ENCODE measurements at places on chromosomes 16 and 17. TPM values are rescaled to one million over a fixed set of nuclear protein-coding genes. Genes with fewer than 3 reads are reported as not detected.

- peaks cover 62% of the 10 kb centered on the region for H3K36me3 ChIP-seq
- no peaks in the 10 kb centered on the region for H3K4me1 ChIP-seq
- H3K27ac ChIP-seq = no peak overlapping the region
- no peak for DNase-seq
Observed at GRCh38 chr17:4152471-4152870, 9.5 kb downstream of the CYB5D2 start.

The GDPD3 gene
- total RNA-seq = 2.5 TPM

The EPX gene
- total RNA-seq = not detected

DNA sequence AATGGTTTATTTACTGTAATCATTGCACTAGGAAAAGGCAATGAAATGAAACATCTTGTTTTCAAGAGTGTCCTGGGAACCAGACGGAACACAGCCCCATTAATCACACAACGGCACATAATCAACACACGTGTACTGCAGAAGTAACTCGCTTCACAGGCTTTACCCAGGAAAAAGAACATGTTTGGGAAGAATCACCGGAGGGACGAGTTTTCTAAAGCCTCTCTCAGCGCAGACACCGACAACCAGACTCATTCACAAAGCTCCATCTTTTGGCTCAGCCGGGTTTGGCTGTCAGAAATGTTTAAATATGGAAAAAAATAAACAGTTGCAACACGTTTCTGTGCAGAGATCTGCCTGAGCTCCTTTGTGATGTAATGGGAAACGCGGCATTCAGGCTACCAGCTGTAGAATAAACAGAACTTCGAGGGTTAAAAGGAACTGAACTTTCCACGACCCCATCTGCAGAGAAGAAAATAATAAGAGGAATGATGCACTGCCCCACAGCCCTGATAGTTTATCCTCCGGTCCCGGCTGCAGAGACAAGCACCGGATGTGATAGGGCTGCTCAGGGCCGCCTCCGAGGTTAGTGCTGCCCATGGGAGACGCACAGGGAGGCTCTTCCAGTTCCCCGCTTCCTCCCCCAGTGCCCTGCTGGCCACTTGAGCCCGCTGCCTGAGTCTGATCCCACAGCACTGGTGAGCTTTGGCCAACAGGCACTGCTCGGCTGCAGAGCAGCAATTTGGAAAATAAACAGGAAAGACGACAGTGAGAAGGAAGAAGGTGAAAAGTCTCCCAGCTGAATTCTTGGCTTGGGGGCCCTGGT lies 119.8 kb downstream of the HIC1 start:
- H3K27me3 ChIP-seq = no peaks in the 10 kb centered on the region
- H3K27ac ChIP-seq = peak overlapping the region; percentile 90
- H3K4me1 ChIP-seq = peaks cover 81% of the 10 kb centered on the region
- peaks cover 2% of the 10 kb centered on the region for H3K36me3 ChIP-seq

The RAB11FIP4 gene
- 1.2 TPM for total RNA-seq

The ARRB2 gene
- 30.7 TPM for total RNA-seq

DNA sequence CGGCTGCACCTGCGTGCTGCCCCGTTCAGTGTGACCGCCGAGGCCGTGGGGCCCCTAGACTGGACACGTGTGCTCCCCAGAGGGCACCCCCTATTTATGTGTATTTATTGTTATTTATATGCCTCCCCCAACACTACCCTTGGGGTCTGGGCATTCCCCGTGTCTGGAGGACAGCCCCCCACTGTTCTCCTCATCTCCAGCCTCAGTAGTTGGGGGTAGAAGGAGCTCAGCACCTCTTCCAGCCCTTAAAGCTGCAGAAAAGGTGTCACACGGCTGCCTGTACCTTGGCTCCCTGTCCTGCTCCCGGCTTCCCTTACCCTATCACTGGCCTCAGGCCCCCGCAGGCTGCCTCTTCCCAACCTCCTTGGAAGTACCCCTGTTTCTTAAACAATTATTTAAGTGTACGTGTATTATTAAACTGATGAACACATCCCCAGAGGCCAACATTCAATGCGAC lies 1.7 kb downstream of the IL17C start:
- no peak overlapping the region for H3K4me3 ChIP-seq
- H3K36me3 ChIP-seq = no peaks in the 10 kb centered on the region
- peaks cover 64% of the 10 kb centered on the region for H3K27me3 ChIP-seq
- H3K4me1 ChIP-seq = peaks cover 17% of the 10 kb centered on the region
- no peak for DNase-seq

GRCh38 chr17:81821603-81822311 lies 11.3 kb downstream of the MCRIP1 start:
- peaks cover 24% of the 10 kb centered on the region for H3K4me1 ChIP-seq
- peak overlapping the region; percentile 79 for H3K27ac ChIP-seq
- H3K27me3 ChIP-seq = no peaks in the 10 kb centered on the region
- no peak overlapping the region for H3K4me3 ChIP-seq

- no peak overlapping the region for H3K27ac ChIP-seq
- H3K4me3 ChIP-seq = no peak overlapping the region
- H3K27me3 ChIP-seq = no peaks in the 10 kb centered on the region
- H3K36me3 ChIP-seq = no peaks in the 10 kb centered on the region
- DNase-seq = peak; percentile 42
Observed at GRCh38 chr16:9465161-9465560, 373.7 kb downstream of the HAPSTR1 start.

DNA sequence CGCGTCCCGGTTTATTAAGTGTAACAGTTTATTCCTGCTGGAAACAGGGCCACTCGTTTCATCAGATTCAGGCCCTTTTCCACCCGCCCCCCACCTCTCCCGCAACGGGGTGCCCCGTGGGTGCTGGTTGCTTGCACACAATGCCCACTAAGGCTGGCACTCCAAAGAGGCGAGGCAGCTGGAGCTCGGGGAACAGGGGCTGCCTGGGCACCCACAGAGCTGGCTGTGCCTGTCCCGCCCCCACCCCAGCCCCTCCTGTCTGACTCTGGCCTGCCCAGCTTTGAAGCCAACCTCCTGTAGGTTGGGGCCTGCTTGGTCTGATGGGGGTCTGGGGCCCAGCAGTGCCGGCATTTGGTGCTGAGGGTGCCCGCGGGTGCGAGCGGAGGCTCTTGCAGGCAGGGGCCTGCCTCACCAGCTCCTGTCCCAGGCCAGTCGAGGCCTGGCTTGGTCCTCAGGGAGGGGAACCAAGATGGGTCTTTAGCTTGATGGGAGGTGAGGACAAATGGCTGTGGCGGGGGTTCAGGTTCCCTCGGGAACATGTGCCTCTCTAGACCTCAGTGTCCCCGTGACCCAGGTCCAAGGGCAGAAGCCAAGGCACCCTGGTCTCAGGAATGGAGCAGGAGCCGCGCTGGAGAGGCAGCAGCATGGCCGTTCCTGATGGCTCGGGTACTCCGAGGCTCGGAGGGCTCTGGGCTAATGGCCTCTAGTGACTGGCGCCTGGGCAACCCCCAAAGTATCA lies 20.1 kb downstream of the MYBBP1A start:
- H3K27me3 ChIP-seq = no peaks in the 10 kb centered on the region
- no peak for DNase-seq
- H3K27ac ChIP-seq = peak overlapping the region; percentile 66
- H3K36me3 ChIP-seq = peaks cover 18% of the 10 kb centered on the region

- no peak overlapping the region for H3K27ac ChIP-seq
- H3K36me3 ChIP-seq = no peaks in the 10 kb centered on the region
- peaks cover 4% of the 10 kb centered on the region for H3K27me3 ChIP-seq
- H3K4me3 ChIP-seq = no peak overlapping the region
- peaks cover 5% of the 10 kb centered on the region for H3K4me1 ChIP-seq
Observed at GRCh38 chr17:38588788-38589174, 17.0 kb downstream of the SRCIN1 start.

- H3K4me3 ChIP-seq = no peak overlapping the region
- H3K27ac ChIP-seq = peak overlapping the region; percentile 98
- no peaks in the 10 kb centered on the region for H3K27me3 ChIP-seq
- H3K36me3 ChIP-seq = no peaks in the 10 kb centered on the region
Observed at GRCh38 chr17:57941384-57942370, 13.5 kb downstream of the CUEDC1 start.

The ZFP1 gene
- 12.8 TPM for total RNA-seq

The CCL22 gene
- not detected for total RNA-seq

DNA sequence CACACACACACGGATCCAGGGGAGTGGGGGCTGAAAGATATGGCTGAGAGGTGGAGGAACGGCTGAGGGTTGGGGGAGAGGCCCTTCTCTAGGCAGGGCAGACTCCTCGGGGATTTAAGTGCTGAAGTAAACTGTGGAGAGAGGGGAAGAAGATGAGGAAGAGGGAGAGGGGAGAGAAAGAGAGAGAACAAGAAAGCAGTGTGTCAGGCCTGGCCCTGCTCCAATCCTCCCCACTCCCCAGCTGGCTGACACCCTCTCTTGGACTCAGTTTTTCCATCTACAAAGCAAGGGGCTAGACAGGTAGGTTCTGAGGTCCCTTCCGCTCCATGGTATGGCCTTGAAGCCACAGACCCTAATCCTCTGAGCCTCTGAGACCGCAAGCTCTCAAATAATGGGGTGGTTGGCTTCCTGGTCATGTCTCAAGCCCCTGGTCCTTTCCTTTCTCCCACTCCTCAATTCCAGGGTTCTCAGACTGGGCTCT lies 2.0 kb downstream of the VAMP2 start:
- no peaks in the 10 kb centered on the region for H3K27me3 ChIP-seq
- H3K36me3 ChIP-seq = peaks cover 24% of the 10 kb centered on the region
- peaks cover 53% of the 10 kb centered on the region for H3K4me1 ChIP-seq
- H3K4me3 ChIP-seq = peak overlapping the region; percentile 100
- peak overlapping the region; percentile 100 for H3K27ac ChIP-seq
- no peak for DNase-seq

GRCh38 chr17:38606646-38607611 lies 1.2 kb upstream of the SRCIN1 start:
- no peaks in the 10 kb centered on the region for H3K36me3 ChIP-seq
- H3K27me3 ChIP-seq = peaks cover 46% of the 10 kb centered on the region
- H3K4me3 ChIP-seq = peak overlapping the region; percentile 56
- peaks cover 16% of the 10 kb centered on the region for H3K4me1 ChIP-seq
- no peak for DNase-seq
- H3K27ac ChIP-seq = no peak overlapping the region

DNA sequence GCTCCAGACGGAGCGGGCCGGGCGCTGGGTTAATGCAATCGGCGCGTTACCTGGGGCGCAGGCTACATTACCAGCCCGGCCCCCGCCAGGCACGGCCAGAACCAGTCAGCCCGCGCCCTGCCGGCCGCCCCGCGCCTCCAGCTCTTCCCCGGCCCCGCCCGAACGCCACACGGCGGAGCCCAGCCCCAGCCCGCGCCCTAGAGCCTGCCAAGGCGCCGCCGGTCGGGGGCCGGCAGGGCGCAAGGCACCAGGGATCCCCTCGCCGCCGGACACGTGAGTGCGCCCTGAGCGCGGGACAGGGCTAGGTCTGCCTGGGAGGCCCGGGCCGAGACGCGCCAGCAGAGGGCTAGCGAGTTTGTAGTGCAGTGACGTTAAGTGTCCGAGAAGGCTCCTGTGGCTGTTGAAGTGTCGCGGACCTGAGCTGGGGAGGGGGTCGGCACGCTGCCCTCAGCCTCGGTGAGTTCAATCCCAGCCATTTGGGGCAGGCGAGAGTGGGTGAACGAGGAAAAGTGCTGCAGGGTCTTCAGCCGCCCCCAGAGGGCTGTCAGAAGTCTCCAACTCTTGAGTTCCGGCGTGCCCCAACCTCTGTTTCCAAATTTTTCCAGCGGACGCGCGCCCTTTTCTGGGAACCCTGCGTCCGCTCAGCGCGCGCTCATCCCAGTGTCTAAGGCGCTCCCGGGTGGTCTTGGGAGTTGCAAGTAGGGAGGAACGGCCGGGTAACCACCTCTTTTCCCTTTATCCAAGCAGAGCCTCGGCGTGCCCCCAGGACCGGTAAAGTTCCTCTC lies at the start of gene SLC6A2:
Gene SLC6A2 (plus strand): TSS at position 92 of the 785 bp plus-strand sequence. CDS start 707 bp downstream, outside the sequence.
- H3K4me1 ChIP-seq = peaks cover 24% of the 10 kb centered on the region
- H3K27ac ChIP-seq = no peak within 1 kb of the TSS
- no peaks in the 10 kb centered on the region for H3K36me3 ChIP-seq
- H3K27me3 ChIP-seq = peaks cover 72% of the 10 kb centered on the region

DNA sequence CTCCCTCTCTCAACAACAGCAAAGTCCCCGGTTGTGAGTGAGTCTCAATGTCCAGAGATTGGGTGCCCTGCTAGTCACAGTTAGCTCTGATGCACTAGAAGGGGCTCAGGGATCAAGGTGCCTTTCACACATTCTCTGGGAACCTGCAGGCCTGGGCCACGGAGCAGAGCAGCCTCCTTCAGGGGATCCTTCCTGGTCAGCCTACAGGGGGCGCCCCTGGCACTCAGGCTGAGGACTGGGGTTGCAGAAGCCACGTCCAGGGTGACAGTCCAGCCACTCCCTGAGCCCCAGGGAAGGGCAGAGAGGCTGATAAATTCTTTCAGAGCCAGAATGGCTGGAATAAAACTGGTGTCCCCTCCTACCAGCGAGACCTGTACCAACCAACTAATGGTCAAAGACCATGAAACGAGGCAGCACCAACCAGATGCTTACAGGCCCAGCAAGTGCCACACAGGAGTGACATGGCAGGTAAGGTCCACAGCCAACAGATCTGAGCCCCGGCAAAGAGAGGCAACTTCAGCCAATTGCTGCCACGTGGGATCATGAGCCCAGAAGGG lies 43.5 kb downstream of the ST3GAL2 start:
- peaks cover 46% of the 10 kb centered on the region for H3K36me3 ChIP-seq
- peaks cover 11% of the 10 kb centered on the region for H3K4me1 ChIP-seq
- no peak overlapping the region for H3K27ac ChIP-seq
- H3K27me3 ChIP-seq = no peaks in the 10 kb centered on the region
- no peak overlapping the region for H3K4me3 ChIP-seq

DNA sequence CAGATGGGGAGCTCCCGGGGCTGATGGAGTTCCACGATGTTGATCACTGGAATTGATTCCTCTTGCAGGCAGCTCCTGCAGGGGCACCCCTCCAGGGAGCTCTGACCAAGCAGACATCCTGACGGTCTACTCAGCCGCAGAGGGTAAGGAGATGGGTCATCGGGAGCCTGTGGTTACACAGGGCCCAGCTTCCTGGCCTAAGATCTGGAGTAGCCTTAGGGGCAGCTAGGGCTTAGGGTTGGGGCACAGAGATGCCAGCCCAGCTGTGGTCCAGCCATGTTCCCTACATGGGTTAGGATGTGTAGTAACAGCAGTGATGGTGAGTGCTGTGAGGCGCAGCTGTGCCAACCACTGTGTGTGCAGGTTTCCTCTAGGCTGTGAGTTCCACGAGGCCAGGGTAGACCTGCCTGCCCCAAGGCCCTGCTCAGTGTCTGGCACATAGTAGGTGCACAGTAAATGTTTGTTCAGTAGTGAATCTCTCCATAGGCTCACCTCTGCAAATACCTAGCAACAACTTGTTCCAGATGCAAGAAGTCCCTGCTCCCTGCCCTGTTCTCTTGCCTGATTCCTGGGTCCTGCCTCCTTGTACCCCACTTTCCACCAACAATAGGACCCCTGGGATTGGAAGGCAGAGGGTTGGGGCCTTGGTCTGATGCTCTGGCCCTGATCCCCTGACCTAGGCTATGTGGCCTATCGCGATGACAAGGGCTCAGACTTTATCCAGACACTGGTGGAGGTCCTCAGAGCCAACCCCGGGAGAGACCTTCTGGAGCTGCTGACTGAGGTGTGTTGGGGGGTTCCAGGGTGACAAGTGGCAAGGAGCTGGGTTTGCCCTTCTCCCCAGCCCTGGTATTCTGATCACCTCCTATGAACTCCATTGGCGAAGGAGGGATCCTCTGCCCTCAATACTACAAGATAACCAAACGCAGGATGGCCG lies 13.7 kb downstream of the ZNF213 start:
- peaks cover 25% of the 10 kb centered on the region for H3K4me1 ChIP-seq
- no peak for DNase-seq
- no peak overlapping the region for H3K27ac ChIP-seq
- no peaks in the 10 kb centered on the region for H3K36me3 ChIP-seq
